ENCODE measurements at places on chromosomes 11 and 22.

DNA sequence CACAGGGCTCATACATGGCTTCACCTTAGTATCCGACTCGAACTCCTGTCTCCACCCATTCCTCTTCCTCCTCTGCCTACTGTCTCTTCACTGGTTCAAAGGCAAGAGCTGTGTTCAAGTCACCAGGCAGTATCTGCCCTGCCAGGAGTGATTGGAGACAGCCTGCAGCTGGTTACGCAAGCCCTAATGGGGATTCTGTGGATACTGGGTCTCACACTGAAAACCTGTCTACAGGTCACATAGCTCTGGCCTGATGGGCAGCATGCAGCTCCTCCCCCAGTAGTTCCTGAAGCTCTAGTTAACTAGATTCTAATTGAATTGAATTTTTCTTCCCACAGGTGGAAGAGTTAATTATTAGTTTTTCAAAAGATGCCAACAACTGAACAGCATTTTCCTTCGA lies 332.2 kb downstream of the TMEM135 start:
- DNase-seq: no peak

DNA sequence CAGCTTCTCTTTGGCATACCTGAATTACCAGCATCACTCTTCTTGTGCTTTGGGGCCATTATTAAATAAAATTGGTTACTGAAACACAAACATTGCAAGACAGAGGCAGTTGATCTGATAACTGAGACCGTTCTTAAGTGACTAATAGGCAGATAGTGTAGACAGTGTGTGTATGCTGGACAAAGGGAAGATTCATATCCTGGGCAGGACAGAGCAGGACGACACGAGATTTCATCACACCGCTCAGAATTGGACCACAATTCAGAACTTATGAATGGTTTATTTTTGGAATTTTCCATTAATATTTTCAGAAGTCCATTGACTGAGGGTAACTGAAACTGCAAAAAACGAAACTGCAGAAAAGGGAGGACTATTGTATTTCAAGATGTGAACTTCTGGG lies 68.6 kb downstream of the LDLRAD3 start:
- no peak for DNase-seq

GRCh38 chr11:111462329-111462728 lies 49.9 kb downstream of the BTG4 start:
- DNase-seq: no peak

DNA sequence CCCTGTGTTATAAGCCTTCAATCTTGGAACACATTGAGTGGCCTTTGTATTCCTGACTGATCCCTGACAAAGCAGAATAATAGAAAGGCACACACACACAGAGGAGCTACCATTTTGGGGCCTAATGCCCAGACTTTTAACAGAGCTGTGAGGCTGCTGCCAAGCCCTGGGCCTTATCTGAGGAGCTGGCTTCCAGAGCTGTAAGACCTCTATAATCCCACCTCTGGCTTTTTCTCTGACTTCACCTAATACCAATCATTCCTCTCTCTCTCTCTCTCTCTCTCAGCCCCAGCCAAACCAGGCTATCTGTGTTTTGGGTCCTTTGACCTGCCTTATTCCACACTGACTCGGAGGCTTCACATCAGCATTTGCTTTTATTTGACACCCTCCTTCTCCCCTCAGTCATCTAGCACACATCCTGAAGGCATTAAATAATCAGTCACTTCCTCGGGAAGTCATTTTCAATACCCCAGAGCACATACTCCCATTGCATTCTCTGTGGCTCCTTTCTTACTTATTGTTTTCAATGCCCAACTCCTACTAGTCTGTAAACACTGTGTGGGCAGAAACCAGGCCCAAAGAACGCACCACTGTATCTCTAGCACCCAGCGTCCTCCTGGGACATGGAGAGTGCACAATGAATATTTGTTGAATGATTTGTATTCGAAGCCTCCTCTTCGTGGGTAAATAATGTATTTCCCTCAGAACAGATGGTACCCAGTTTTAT lies 21.2 kb upstream of the TRIM44 start:
- DNase-seq: no peak

- no peak for DNase-seq
Observed at GRCh38 chr11:63020671-63021291, 5.1 kb upstream of the SLC22A8 start.

- DNase-seq: no peak
Observed at GRCh38 chr22:20503816-20504215, 3.6 kb upstream of the MED15 start.

DNA sequence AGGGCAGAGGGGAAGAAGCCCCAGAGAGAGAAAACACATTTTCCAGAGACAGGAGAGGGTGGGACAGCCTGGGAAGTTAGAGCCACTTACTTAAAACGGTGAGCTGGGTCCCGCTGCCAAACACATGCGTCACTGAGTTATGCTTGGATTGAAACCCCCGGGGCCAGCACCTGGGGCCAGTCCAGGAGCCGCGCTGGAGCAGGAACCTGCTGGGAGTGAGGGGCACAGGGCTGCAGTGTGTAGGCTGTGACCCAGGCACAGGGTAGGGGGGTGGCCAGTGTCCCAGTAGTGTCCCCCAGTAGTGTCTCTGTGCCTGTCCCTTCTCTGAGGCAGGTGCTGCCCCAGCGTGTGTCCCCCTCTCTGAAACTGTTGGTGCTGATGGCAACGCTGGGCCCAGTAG lies 5.2 kb downstream of the IGLL1 start:
- no peak for DNase-seq

DNA sequence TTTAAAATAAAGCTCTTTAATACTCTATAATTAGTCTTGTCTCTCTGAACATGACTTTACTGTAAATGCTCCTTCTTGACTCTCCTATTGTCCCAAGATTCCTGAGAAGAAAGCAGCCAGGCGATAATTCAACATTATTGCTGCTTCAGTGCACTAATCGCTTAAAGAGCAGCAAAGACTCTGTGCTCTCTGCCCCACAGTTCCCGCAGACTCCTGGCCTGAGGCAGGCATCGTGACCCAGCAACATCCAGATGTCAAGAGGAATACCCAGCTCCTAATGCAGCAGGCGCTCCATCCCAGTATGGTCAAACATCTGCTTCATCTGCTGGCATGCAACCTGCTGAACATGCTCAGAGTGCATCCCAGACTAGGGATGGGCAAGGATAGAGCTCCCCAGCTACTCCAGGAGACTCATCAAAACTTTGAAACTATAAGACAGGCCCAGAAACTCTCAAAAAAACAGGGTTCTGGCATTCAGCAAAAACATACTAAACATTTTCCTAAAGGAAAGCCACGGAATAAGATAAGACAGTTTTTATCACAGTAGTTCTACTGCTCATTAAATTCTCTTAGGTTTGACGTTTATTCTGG lies 270.0 kb downstream of the SOX6 start:
- DNase-seq: no peak

All from T-helper 9 cell (primary cell).